ENCODE measurements at places on chromosomes 3 and 15. TPM values are rescaled to one million over a fixed set of nuclear protein-coding genes. Genes with fewer than 3 reads are reported as not detected.

ATP2C1 gene
- total RNA-seq, result 56.8 TPM

SLITRK3 gene
- total RNA-seq, result not detected

GXYLT2 gene
- total RNA-seq, result not detected

TRANK1 gene
- total RNA-seq, result 66.3 TPM

SMCO1 gene
- total RNA-seq, result not detected

AHSG gene
- not detected for total RNA-seq

PLA2G4E gene
- total RNA-seq, result not detected

ESYT3 gene
- total RNA-seq, result not detected

OXTR gene
- 0.82 TPM for total RNA-seq

GCSAM gene
- 247 TPM for total RNA-seq

IL12A gene
- total RNA-seq, result not detected

DUOXA2 gene
- total RNA-seq, result not detected

MAP6D1 gene
- 1.1 TPM for total RNA-seq

C3orf70 gene
- total RNA-seq, result not detected

GOLGA8F gene
- not detected for total RNA-seq

TMCO5A gene
- not detected for total RNA-seq

MCTP2 gene
- 91.6 TPM for total RNA-seq

HYKK gene
- 0.40 TPM for total RNA-seq

ATP2B2 gene
- not detected for total RNA-seq

COX17 gene
- 78.5 TPM for total RNA-seq

RARRES1 gene
- total RNA-seq, result not detected

HTD2 gene
- 13.0 TPM for total RNA-seq

MESP2 gene
- total RNA-seq, result not detected

CEP19 gene
- total RNA-seq, result 5.7 TPM

CACNA2D3 gene
- total RNA-seq, result 0.42 TPM

OR5H15 gene
- not detected for total RNA-seq

GOLGA8K gene
- not detected for total RNA-seq

TMEM158 gene
- total RNA-seq, result not detected

IL16 gene
- 85.1 TPM for total RNA-seq

GOLGA6A gene
- 0.13 TPM for total RNA-seq

MDFIC2 gene
- not detected for total RNA-seq

MUSTN1 gene
- total RNA-seq, result 1.7 TPM

EPHB3 gene
- not detected for total RNA-seq

CD96 gene
- total RNA-seq, result not detected

RPL35A gene
- 1,146 TPM for total RNA-seq

All from OCI-LY7 (cell line).